ENCODE measurements at places on chromosomes 2 and 18.

DNA sequence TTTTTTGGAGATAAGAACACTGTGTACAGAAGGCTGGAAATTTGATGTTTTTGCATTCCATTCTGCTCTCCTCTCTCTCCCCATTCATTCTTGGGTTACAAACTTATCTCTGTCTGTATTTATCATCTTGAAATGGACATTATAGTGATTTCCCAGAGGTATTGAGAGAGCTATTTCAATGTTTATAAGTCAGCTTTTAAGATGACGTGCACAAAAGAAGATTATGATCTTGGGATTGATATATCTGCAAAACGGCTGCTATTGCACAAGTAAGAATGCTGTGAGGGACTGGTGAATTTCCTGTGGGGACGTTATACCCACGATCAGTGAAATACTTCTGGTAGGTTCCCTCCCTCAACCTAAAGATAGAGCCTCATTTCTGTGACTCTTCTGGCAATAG, 61.0 kb upstream of the DTNA start:
- no peak for DNase-seq

DNA sequence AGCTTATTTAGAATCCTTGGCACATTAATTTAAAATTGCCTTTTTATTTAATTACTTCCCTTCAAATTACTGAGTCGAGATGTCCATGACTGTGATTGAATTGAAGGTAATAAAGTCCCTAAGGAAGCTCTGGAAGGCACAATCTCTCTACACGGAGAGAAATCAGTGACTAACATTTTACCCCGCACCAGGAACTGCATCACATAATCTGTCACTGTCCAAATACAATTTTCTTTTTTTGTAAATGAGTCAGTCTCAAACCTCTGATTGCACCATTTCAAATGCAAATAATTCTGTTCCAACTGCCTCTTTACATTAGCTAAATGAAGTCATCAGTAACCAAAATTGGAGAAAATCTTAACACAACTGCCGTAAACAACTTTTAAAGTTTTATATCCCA, 311.9 kb downstream of the CCDC178 start:
- no peak for DNase-seq

- DNase-seq, result no peak
These were observed 198.7 kb downstream of the CYP26B1 start for GRCh38 chr2:71948781-71949536.

DNA sequence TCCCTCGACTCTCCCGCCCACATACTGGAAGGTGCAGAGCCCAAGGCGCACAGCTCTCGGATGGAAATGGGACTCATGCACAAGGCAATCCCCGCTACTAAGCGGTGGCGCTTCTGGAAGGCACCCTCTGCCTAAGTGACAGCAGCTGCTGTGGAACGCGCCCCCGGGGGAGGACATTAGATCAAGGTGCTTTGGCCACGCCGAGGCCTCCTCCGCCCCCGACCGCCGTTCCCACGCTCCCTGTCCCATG, 202 bp downstream of the MCEE start:
- no peak for DNase-seq

DNA sequence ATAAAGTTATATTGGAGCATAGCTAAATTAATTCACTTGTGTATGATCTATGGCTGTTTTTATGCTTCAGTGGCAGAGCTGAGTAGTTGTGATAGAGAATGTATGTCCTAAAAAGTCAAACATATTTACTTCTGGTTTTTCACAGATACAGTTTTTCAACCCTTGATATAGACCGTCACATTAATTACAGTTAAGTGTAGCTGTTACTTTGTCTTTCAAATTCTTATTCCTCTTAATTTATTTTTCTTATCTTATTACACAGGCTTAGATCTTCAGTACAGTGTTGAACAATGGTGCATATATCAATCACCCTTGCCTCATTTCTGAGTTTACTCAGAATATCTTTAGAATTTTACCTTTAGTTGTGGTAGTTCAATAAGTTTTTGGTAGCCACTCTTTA, 12.2 kb upstream of the CYRIA start:
- no peak for DNase-seq
